ENCODE measurements at places on chromosomes 2 and 18.

GRCh38 chr2:139078376-139078775 is 298.2 kb upstream of the NXPH2 start:
- no peak for DNase-seq

GRCh38 chr2:156057647-156058046 is 274.9 kb downstream of the NR4A2 start:
- DNase-seq, result no peak

DNA sequence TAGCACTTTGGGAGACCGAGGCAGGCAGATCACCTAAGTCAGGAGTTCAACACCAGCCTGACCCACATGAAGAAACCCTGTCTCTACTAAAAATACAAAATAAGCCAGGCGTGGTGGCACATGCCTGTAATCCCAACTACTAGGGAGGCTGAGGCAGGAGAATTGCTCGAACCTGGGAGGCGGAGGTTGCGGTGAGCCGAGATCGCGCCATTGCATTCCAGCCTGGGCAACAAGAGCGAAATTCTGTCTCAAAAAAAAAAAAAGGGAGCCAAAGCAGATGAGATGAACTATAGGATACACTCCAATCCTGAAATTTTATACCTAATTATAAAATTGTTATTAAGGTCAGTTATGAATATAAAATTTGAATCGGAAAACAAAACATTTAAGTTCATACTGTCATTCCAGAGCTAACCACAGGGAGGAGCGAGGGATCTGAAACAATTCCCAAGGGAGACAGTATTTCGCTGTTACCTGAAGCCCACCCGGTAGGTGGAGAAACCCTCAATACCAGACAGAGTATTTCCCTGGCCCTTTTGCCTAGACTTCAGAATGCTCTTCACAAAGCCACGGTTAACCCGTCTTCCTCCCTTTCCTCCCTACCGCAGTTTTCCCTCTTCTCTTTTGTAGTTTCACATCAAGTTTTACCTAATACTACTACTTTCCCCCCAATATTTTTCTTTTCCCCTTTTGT is 1.4 kb downstream of the PPM1G start:
- no peak for DNase-seq

DNA sequence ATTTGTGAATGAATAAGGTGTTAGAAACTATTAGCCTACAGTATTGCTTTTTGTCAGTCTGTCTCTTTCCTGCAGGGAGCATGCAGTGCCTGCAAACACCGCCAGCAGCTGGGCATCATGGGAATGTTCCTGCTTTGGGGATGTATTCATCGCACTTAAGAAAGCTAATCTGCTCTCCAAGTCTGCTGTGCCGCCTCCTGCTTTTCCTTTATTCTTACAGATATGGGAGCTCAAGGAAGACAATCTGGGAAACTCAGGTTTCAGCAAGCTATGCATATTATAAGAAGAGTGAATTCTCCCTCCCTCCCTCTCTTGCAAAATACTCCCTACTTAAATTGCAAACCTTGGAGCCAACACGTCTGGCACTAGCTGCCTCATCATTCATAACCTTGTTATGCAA is 479.2 kb upstream of the ACVR2A start:
- no peak for DNase-seq

DNA sequence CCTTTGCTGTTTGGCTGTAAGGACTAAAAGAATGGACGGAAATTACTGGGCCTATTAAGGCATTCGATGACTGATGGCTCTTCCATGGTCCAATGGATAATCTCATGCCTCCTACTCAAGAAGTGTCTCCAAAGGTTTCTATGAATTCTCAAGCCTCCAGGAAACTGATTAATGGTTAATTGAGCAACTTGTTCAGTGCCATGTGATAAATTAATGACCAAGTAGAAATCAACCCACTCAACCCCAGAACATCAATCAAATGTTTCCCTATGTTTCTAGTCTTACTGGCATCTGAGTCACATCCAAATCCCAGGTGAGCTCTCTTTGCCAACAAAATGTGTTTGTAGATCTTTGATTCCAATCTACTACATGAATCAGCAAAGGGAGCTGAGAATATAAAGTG is 103.6 kb downstream of the NXPH2 start:
- no peak for DNase-seq

GRCh38 chr2:118539290-118539689 is 308.2 kb downstream of the EN1 start:
- DNase-seq, result no peak

DNA sequence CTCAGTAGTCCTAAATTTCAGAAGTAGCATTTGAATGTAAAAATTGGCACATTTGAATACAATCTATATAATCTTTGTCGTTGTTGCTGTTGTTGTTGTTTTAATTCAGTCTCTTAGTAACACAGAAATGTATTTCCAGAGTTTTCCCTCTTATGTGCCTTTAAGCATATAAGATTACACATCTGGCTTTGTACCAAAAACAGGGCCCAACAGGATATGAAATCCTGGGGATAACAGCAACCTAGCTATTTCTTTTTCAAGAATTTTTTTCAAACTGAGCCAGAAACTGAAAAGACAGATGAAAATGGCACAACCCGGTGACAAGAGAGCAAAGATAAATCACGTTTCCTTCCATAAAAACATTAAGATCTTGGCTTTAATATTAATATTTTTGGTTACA is 906.7 kb downstream of the NRXN1 start:
- DNase-seq, result no peak

DNA sequence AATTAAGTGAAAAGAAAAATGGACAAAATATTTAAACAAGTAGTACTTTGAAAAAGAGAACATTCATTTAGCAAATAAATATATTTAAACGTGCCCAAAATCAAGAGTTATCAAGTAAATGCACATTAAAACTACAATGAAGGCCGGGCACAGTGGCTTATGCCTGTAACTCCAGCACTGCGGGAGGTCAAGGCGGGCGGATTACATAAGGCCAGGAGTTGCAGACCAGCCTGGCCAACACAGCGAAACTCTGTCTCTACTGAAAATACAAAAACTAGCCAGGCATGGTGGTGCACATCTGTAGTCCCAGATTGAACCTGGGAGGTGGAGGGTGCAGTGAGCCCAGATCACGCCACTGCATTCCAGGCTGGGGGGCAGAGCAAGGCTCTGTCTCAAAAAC is 9.8 kb downstream of the STAM2 start:
- DNase-seq, result no peak

GRCh38 chr2:181895818-181896217 is 4.3 kb downstream of the ITPRID2 start:
- no peak for DNase-seq

GRCh38 chr18:40063488-40063887 is 1891.5 kb upstream of the PIK3C3 start:
- DNase-seq, result no peak

DNA sequence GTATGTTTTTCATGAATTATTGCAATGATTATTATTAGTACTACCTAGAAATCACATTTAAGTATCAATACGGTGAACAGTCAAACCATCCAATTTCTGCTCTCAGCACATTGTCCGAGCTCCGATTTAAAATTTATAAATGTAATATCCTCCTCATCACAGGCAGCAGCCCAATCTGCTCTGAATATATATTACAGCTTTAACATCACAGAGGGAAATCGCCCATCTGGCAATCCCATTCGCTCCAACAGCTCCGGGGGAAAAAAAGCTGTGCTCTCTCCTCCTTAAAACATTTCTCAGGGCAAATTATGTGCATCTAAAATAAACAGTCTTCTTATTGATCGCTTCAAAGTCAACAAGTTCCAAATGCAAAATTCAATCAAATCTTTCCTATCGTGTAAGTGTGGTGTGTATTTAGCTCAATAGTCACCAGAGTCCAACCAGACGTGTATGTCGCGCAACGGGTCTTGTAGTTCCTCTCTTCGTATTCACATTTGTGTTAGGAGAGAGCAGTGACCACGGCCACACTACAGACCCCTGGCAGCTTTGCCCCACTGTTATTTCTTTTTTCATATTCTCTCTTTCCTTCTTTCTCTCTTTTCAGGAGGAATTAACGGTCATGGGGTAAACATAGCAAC is 2.4 kb downstream of the FIGN start:
- no peak for DNase-seq

- no peak for DNase-seq
Measured at GRCh38 chr18:76348267-76349066, 146.6 kb downstream of the ZNF516 start.

DNA sequence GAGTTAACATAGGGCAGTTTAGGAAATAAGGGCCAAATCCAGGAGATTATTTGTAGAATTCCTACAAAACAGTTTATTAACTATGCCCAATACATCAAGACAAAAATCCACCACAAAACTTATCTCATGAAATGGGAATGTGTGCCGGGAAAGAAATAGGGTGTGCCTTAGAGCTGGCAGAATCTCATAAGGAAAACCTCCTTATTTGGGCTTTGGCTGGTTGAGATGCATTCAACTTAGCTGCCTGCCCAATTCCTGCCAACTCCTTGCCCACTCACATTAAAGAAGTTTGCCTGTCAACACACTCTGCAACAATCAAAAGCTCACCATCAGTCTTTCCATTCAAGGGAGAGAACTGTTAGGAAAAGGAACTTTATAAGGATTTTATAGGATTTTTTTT is 500.6 kb downstream of the SATB2 start:
- DNase-seq, result no peak

GRCh38 chr18:29982218-29982617 is 1060.3 kb downstream of the DSC3 start:
- DNase-seq, result no peak

DNA sequence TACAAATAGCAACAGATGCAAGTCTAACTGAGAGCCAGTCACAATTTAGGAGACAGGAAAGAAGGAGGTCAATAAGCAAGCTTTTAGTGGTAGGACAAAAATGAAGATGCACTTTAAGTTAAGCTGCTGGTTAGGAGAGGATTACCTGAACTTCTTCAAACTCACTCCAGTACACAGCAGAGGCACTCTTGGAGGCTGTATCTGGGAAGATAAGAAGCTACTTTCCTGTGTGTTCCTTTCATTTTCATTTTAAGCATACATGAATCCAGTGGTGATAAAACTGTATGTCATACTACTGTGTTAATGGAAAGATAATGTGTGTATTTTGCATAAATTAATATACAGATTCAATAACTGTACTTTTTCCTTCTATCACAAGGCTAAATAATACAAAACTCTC is 49.6 kb downstream of the HYCC2 start:
- no peak for DNase-seq

- DNase-seq, result no peak
Measured at GRCh38 chr2:183163821-183164649, 39.8 kb downstream of the NUP35 start.

DNA sequence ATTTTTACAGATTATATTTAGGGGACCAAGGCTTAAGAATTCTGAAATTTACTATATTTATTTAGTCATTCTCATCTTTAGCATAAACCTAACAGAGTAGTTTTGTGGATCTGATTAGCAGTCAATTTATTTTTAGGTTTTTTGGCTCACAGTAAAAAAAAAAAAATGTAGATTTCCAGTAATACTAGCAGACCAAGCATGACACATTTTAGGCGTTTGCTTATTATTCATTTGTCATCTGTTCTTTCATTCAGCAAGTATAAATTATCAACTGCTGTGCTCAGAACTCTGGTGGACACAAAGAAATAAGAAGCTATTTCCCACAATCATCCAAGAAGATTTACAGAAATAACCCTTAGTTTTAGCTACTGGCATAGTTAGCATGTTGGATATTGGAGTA is 20.6 kb downstream of the PDE1A start:
- DNase-seq, result no peak
